ENCODE measurements at places on chromosomes 6 and 20.
A peak's percentile ranks its signal among the peaks of the same experiment; 100 is the strongest.

DNA sequence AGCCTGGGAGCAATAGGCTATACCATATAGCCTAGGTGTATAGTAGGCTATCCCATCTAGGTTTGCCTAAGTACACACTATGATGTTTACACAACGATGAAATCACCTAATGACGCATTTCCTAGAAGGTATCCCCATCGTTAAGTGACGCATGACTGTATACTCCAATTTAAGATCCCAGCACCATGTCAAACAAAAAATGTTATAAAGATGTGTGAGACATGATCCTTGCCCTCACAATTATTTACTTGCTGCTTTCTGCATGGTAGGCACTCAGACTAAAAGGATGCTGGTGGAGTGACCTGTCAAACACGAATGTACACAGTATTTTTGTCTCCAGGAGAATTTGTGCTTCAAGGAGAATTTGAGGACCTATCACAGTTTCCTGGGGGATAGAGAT is 32.3 kb downstream of the SNAP25 start:
- no peak for DNase-seq

DNA sequence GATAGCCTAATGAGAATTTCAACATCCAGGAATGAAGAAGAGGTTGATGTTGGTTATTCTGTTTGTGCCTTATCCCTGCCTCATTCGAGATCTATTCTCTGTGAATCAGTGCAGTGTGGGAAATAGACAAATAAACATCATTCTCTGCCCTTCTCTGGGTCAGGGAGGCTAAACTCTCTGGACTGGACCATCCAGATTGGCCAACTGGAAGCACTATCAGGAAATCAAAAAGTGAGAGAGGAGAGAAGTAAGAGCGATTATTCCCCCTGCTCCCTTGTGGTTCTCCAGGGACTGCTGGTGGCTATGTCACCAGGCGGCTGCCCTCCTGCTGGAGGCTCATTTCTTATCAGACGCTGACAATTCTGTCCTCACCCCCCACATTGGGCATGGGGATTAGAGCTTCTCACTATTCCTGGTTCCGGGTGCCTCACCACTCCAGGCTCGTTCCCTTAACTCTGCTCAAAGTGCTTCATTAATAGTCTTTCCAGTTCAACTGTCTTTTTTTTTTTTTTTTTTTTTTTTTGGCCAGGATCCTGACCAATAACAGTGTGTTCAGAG is 201.7 kb upstream of the RREB1 start:
- DNase-seq, result no peak

DNA sequence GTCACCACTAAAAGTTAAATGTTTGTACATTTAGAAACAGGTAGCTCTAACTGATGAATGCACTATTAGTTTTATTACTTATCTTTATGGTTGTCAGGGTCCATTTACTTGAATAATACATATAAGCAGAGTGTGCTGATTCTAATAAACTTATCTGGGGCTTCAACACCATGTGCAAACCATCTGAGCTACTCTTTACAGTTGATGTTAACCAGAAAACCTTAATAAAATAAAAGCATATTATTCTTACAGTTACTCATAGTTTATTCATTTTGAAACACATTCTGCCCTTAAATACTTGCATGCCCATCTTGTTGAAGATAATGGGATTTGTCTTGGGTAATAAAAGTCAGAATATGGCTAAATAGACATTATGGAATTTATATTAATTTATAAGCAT is 1042.2 kb downstream of the EPHA7 start:
- DNase-seq, result no peak

GRCh38 chr20:51076786-51077685 is 54.1 kb upstream of the KCNG1 start:
- DNase-seq, result no peak

DNA sequence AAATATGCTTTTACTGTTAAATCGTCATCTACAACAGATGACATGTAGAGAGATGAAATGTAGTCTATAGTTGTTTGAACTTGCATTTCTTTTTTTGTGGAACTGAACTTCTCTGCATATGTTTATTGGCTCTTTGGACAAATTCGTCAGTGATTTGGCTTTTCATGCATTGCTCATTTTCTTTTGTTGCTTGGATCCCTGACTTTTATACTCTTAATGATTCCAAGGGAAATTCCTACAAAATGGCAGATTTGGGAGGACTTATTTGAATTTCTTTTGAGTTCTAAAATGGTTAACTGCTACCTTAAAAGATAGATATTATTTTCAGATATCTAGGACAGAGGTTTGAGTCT is 65.4 kb downstream of the UTRN start:
- DNase-seq, result no peak

- DNase-seq, result no peak
Measured at GRCh38 chr6:130827247-130828149, at the start of gene SMLR1. SMLR1 (plus strand) TSS chr6:130827406; CDS start chr6:130827414, 8 bp downstream.

- DNase-seq, result no peak
Measured at GRCh38 chr6:111959766-111960165, 86.5 kb upstream of the FYN start.

DNA sequence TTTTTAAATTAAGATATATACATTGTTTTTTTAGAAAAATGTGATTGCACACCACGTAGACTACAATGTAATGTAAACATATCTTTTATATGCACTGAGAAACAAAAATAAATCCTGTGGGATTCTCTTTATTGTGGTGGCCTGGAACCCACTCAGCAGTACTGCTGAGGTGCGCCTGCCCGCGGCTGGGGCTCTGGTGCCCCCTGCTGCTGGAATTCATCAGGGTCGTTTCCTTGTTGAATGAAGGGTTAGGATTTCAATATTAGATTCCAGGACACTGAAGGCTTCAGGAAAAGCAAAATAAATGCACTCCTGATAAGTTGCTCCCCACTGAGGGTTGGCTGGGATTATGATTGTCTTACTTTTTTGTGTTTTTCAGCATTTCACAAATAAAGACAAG is 175.8 kb upstream of the GGTLC1 start:
- no peak for DNase-seq

DNA sequence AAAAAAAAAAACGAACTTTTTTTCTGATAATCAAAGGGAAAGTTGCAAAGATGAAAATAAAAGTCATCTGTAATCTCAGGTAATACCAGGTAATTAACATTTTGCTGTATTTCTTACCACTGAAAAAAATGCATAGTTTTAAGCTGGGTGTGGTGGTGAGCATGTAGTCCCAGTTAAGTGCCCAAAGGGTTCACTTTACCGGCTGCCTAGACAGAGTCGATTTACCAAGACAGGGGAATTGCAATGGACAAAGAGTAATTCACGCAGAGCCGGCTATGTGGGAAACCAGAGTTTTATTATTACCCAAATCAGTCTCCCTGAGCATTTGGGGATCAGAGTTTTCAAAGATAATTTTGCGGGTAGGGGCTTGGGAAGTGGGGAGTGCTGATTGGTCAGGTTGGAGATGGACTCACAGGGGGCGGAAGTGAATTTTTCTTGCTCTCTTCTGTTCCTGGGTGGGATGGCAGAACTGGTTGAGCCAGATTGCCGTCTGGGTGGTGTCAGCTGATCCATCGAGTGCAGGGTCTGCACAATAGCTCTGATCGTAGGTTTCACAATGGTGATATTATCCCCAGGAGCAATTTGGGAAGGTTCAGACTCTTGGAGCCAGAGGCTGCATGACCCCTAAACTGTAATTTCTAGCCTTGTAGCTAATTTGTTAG is 51.9 kb downstream of the RPF2 start:
- DNase-seq, result no peak

- no peak for DNase-seq
Measured at GRCh38 chr6:53540129-53540692, 4.7 kb downstream of the GCLC start.

DNA sequence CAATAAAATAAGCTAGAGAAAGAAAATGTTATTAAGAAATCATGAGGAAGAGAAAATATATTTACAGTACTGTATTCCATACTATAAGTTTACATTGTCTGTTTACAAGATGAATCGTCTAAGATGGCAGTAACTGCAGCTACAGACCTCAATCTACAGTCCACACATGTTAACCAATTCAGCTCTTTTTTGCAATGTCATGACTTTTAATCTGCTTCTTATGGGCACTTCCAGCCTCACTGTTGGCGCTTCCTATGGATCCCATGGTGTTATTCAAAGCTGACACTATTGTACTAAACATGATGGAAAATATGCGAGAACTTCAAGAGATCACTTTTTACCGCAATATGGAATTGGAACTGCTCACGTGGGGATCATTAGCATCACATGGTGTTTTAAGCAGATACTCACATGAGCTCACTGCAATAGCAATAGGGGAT is 451.5 kb upstream of the CITED2 start:
- no peak for DNase-seq

DNA sequence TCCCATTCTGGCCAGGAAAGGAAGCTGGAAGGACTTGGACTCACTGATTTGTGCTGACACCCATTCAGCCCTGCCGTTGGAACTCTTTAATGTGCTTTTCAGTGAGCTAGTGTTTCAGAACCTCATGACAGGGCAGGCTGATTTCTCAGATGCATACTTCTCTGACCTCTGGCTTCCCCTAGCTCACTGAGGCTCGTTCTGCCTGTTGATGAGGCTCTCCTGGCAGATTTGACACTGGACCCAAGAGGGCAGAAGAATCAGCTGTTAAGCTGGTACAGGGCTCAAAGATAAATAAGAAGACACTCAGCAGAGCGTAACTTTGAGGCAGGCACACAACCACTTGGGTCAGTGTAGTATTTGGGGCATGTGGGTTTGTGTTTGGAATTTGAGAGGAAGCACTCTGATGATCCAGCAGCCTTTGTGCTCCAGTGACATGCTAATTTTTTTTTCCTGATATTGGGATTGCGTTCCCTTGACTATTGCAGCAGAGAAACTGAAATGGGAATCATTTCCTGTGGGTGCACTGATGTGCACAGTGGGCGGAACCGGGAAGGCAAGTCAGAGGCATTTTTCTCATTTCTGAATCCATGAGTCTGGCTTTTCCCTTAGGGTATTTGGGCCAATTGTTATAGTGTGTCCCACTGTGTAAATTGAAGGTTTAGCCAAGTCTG is 80.2 kb downstream of the CARMIL1 start:
- DNase-seq, result peak; percentile 95

DNA sequence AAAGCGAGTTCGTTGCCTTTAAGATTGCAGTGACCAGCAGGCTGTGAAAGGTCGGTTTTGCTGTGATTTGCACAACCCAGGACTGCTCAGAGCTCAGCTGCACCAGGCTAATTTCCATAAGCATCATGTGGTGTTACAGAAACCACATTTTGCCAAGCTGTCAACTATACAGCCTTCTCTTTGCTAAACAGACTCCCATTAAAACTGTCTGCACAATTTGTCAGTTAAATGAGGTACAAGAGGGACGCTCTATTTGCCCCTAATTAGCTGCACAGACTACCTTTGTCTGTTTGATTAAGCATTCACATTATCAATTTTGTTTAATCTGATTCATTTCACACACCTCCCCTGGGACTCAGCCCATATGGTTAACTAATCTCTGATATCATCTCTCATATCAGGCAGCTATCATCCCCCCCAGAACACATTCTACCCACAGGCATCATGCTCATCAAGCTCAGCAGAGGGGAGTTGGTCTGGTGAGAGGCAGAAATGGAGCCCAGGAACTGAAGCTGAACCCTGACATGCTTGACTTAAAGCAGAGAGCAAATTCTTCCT is 62.1 kb downstream of the OLIG3 start:
- no peak for DNase-seq

DNA sequence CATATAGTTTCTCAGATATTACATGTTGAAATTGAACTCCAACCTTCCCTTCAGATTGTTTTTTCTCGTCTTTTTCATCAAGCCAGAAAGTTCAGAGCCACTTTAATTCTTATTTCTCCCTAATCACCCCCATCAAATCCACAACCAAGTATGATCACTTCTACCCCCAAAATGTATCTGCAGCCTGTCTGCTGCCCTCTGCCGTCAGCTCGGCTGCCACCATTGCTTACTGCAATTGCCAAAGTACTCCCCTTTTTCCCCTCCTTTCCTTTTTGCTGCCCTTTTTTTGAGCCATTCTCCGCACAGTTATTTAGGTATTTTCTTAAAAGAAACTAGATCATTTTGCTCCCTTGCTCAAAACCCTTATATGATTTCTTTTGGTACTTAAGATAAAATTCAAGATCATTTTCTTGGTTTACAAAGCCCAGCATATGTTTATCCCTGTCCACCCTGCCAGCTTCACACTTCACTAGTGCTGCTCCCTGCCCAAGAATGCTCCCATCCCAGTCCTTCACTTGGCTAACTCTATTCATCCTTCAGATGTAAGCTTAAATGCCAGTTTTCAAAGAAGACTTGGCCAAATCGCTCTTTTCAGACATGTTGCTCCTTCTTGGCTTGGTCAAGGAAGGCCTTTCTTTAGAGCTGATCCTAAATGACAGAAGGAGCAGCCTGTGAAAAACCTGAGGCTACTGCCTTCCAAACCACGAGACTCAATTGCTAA is 63.7 kb downstream of the SH3BGRL2 start:
- DNase-seq, result no peak

GRCh38 chr20:31712564-31713311 is 9.9 kb downstream of the BCL2L1 start:
- DNase-seq, result peak; percentile 89

- no peak for DNase-seq
Measured at GRCh38 chr6:6683969-6684833, 95.7 kb downstream of the LY86 start.

- DNase-seq, result no peak
Measured at GRCh38 chr6:108710551-108710950, 137.7 kb upstream of the ARMC2 start.

- no peak for DNase-seq
Measured at GRCh38 chr20:32959351-32960221, 44.6 kb downstream of the SUN5 start.

GRCh38 chr6:139764498-139764986 is 390.1 kb upstream of the CITED2 start:
- peak; percentile 99 for DNase-seq

DNA sequence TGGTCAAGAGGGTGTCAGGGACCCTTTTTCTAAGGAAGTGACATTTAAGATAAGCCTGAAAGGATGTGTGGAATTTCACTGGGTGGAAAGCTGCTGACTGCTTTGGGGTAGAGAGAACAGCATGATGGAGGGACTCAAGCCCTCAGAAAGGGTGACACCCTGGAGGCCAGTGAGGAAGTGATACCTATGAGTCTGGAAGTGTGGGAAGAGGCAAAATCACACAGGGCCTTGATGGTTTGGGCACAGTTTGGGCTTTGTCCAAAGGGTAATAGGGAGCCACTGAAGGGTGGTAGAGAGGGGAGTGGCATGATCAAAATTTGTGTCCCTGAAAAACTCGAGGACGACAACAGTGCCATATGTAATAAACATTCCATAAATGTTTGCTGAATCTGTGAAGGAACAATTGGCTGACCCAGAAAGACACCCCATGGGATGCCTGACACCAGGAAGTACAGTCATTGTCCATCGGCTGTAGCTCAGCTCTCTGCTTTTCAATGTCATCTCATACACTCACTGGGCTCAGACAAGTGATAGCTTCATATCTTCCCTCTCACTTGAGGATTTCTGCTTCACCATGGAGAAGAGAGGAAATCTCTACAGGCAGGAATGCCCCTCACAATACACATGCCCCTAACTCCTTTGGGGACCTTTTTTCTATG is 21.3 kb downstream of the CASS4 start:
- DNase-seq, result peak; percentile 53

GRCh38 chr6:139029470-139030227 is 1.1 kb downstream of the ABRACL start:
- peak; percentile 62 for DNase-seq

- DNase-seq, result peak; percentile 34
Measured at GRCh38 chr6:131629651-131630050, 1.6 kb upstream of the MED23 start.

- no peak for DNase-seq
Measured at GRCh38 chr6:5995658-5995948, 11.1 kb downstream of the NRN1 start.

Data from EH (cell line).